D341Med (cell line): ENCODE measurements at places on chromosomes 3 and 15.

- no peak for DNase-seq
Measured at GRCh38 chr3:3084890-3085289, 25.3 kb downstream of the IL5RA start.

- no peak for DNase-seq
Measured at GRCh38 chr15:50435772-50436171, 11.6 kb downstream of the USP8 start.

- no peak for DNase-seq
Measured at GRCh38 chr3:70020906-70021660, 21.6 kb downstream of the SAMMSON start.

GRCh38 chr3:172305552-172305951 is 142.7 kb downstream of the GHSR start:
- DNase-seq: no peak

DNA sequence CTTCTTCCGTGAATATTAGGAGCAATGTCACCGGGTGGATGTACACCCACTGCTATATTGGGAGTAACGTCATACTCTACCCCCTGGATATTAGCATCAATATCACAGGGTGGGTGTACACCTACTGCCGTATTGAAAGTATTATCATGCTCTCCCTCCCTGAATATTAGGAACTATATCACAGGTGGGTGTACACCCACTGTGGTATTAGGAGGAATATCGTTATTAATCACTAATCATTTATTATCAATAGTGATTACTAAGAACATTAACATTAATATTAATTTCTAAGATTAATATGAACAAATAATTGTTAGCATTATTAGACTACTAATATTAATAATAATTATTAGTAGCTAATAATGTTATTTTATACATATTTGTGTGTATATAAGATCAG is 21.4 kb upstream of the BMF start:
- no peak for DNase-seq

GRCh38 chr15:45631776-45632175 is 3.1 kb upstream of the SQOR start:
- no peak for DNase-seq

GRCh38 chr3:109819734-109820133 is 482.4 kb upstream of the DPPA4 start:
- DNase-seq: no peak

DNA sequence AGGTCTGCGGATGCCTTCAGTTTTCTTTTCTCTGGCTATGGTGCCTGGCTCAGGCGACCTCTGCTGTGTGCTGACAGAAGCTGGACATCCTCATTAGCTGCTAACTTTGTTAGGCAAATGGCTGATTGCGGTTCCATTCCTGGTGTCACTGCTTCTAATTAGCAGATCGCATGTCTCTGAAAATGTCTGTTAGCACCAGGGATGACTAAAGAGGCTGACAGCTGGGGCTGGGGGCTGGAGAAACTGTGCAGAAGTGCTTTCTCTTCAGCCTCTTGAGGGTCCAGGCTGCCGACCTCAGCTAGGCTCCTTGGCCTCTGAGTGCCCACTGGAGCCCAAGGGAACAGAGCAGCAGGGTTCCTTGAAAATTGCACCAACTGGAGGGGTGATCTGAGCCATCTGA is 39.3 kb downstream of the CHCHD6 start:
- no peak for DNase-seq

DNA sequence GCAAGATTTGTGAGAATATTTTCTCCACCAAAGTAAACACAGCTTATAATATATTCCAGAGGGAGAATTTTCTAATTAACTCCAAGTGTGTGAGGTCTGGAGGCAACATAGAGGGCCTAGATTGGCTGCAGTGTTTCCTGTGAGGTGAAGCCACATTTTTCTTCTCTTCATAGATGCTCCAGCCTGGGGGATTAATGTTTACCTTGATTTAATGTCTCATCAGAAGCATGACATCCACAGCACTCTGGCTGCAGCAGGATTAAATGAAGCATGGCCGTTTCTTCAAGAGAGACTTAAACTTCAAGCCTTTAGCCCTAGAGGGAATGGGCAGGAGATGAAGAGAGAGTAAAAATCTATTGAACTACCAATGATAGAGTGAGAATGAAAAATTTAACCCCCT is 137.9 kb upstream of the ZBTB20 start:
- no peak for DNase-seq

GRCh38 chr15:46386356-46386755 is 751.5 kb downstream of the SQOR start:
- no peak for DNase-seq

DNA sequence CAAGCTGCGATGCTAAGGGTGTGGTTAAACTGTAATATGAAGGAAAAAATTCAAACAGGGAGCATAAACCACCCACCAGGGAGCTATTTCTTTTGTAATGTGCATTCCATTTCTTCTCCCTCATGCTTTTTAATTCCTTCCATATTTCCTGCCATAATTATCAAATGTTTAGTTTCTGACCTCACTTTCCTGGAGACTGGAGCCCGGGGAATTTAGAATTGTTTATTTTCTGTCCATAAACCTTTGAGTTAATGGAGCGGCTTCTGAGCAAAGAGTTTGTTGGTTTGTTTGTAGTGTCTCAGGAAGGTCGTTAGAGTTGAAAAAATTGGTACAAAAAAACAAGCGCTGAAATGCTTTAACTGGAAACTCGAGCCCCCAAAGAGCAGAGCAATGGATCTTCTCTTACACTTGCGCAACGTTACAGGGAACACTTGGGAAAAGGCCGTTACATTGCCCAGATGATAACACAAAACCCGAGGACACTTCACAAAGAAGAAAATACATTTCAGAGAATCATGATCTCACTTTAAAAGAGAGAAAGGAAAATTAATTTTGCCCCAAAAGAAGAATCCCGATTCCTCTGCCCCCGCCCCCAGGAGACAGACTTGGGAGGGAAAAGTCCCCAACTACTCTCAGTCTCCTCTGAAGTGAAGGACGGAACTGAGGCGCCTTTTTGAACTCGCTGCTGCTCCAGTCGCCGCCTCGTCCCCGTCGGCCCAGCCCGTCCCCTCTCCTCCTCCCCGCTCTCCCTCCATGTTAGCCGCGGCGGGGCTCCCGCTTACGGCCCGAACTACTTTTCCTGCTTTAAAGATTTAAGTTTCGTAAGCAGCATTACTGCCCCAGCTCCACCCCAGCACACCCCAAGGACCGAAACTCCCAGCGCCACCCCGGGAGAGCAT is 842 bp downstream of the FSTL1 start:
- no peak for DNase-seq

GRCh38 chr15:90889313-90889730 is 5.0 kb downstream of the FES start:
- no peak for DNase-seq
